ENCODE measurements at places on chromosomes 5 and 9.

- peak; percentile 40 for DNase-seq
Observed at GRCh38 chr5:16935231-16936149, 598 bp downstream of the MYO10 start.

- peak; percentile 11 for DNase-seq
Observed at GRCh38 chr9:68949271-68950000, 64.5 kb downstream of the PRKACG start.

DNA sequence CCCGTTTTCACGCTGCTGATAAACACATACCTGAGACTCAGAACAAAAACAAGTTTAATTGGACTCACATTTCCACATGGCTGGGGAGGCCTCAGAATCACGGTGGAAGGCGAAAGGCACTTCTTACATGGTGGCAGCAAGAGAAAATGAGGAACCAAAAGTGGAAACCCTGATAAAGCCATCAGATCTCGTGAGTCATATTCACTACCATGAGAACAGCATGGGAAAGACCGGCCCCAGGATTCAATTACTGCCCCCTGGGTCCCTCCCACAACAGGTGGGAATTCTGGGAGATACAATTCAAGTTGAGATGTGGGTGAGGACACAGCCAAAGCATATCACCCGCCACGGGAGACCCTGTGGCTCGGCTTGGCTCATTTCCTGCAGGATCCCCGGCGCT, 20.2 kb downstream of the EXD3 start:
- no peak for DNase-seq

- no peak for DNase-seq
Observed at GRCh38 chr5:104494083-104494482, 931.5 kb upstream of the NUDT12 start.

- DNase-seq: no peak
Observed at GRCh38 chr5:862367-863243, 11.8 kb upstream of the ZDHHC11 start.

DNA sequence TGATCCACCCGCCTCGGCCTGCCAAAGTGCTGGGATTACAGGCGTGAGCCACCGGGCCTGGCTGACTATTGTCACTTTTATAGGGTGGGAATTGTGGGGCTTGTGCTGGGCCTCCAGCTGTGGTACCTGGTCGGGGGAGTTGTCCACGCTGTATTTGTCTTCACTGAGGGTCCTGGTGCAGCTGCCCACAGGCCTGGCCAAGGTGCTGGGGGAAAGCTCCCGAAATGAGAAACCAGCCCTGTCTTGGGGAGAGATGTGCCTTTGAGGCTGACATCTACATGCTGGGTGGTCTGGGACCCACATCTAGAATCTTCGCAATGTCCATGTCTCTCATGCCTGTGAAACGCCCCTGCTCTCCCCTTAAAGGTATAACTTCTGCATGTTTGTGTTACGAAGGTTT, 2.6 kb downstream of the EXOC3 start:
- no peak for DNase-seq

DNA sequence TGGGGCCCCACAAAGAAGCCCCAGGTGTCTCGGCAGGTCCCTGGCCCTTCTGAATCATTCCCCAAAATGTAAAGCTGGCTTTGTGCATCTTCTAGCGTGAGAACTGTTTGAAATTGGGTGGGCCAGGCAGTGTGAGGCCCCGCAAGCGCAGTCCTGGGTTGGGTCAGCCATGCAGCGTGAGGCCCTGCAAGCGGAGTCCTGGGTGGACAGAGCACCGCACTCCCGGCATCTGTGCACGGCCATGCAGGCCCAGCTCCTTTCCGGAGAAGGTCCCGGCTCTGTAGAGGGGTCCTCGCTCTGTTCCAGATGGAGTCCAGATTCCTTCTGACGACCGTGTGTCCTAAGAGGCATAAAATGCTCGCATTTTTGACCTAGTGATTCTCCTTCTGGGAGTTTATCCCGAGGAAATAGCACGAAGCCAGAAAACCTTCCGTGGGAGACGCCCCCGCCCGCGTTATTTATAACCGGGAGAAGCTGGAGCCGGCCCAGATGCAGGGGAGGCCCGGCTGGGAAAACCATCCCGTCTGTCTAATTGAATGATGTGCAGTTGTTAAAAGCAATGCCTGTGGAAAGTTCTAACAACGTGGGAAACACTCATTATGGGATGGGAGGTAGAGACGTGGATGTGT, 19.4 kb upstream of the NOTCH1 start:
- peak; percentile 44 for DNase-seq

DNA sequence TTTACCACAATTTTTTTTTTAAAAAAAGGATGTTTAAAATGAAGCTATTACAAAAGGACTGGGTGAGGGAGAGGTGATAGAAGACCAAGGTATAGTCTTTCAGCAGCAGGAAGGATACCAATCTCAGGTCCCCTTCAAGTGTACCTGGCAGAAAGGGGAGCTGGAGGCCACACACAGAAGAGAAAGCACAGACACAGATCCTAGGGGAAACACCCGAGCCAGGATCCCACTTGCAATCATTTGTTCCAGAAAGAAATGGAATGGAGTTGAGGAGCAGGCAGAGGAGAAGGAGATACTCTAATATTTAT, 5.6 kb downstream of the GNPDA1 start:
- no peak for DNase-seq

GRCh38 chr5:98637116-98637515, 136.3 kb upstream of the RGMB start:
- DNase-seq: no peak

DNA sequence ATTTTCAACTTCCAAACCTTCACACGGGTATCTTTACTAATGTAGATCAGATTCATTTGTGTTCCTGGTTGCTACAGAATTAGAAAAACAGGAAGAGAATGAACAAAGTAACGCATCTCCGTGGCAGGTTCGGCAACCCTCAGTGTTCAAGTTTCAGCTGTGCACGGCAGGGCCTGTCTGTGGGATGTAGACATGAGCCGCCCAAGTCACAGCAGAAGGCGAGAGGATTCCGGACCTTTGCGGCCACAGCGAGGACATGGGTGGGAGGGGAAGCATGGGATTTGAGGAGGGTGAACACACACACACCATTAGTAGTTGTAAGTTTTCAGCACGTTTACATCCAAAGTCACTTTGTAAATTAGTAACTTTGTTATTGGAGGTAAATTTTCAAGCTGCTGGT, 31.7 kb upstream of the CEP72 start:
- no peak for DNase-seq

- DNase-seq: peak; percentile 69
Observed at GRCh38 chr5:84032324-84032723, 311.7 kb upstream of the HAPLN1 start.

Measured in fibroblast of upper back skin (primary cell).